ENCODE measurements at places on chromosomes 16 and 17.

- DNase-seq, result peak; percentile 52
Observed at GRCh38 chr16:66271074-66272060, 95.1 kb upstream of the CDH5 start.

- DNase-seq, result no peak
Observed at GRCh38 chr17:73773702-73774101, 129.5 kb upstream of the SDK2 start.

- DNase-seq, result peak; percentile 50
Observed at GRCh38 chr17:47663912-47664623, 14.3 kb downstream of the KPNB1 start.

GRCh38 chr17:67375716-67376115 is 1.4 kb upstream of the PITPNC1 start:
- peak; percentile 26 for DNase-seq

GRCh38 chr17:43528988-43529814 is 16.9 kb downstream of the ETV4 start:
- DNase-seq, result no peak

DNA sequence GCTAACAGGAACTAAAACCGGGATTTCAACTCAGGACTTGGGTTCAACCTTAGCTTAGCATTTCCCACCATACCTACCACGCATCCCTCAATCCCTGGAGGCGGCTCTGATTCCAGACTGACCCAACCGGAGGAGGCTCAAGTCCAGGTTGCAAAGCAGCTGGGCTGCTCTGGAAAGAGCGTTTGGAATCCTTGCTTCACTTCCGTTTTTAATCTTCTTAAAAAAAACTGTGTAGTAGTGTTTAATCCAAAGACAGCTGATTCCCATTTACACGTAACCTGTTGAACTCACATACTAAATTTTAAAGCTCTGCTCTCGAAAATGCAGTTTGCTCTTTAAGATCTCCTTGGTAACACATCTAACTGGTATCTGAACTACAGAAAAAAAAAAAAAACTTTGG is 50.0 kb downstream of the NXN start:
- DNase-seq, result no peak

GRCh38 chr17:2041561-2042389 is at the start of gene OVCA2:
OVCA2 (plus strand) TSS chr17:2042022; CDS start chr17:2042048, 26 bp downstream.
- peak; percentile 95 for DNase-seq

GRCh38 chr16:49602201-49602975 is 228.8 kb downstream of the C16orf78 start:
- DNase-seq, result no peak

- no peak for DNase-seq
Observed at GRCh38 chr17:81173052-81173761, 7.2 kb upstream of the AATK start.

- peak; percentile 83 for DNase-seq
Observed at GRCh38 chr17:32496395-32497073, 9.7 kb downstream of the CDK5R1 start.

- peak; percentile 84 for DNase-seq
Observed at GRCh38 chr17:15273141-15273793, 8.1 kb upstream of the PMP22 start.

GRCh38 chr17:69744512-69745070 is 330.1 kb downstream of the MAP2K6 start:
- DNase-seq, result no peak

- no peak for DNase-seq
Observed at GRCh38 chr17:73838815-73839214, 194.6 kb upstream of the SDK2 start.

DNA sequence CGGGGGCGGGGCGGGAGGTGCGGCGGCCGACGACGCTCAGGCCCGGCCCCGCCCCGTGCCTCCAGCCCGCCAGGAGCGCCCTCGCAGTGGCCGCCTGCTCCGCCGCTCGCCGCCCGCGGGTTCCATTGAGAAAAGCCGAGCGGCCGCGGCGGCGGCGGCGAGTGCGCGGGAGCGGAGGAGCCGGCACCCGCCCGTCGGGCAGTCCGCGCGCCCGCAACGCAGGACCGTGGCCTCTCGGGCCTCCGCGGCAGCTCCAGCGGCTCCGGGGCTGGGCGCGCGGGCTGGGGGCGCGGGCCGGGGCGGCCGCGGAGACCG is at the start of gene ZFPM1:
ZFPM1 (plus strand) TSS at position 64 of the 315 bp plus-strand sequence. CDS start 359 bp downstream, outside the sequence.
- DNase-seq, result no peak

DNA sequence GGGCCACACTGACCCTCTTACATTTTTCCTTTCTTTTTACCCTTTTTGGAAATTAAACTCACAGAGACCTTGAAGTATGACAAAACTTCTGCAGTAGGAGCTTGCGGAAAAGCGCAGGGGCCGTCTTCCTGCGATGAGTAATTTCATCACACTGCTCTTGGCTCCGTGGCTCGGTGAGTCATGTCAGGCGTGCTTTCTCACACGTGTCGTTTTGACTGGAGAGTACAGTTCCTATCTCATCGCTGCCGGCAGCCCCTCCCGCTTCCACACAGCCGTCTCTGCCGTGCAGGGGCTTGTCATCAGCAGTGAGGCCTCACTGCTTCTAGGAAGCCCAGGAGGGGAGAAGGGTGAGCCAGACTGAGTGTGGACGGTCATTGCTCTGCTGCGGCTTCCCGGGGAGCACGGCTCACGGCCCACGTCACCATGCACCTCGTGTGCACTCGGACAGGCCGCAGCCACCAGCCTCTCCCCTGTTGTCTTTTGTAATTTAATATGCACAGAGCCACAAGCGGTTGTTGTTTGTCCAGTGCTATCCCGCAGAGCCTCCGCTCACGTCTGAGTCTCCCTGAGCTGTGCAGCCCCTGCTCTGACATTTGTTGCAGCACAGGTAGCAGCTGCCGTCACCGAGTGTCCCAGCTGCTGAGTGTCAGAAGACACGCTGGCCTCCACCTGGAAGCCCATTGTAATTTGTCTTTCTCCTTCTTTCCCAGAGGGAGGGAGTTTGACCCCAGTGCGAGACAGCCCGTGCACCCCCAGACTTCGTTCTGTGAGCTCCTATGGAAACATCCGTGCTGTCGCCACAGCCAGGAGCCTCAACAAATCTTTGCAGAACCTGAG is 99.4 kb upstream of the CHMP6 start:
- peak; percentile 96 for DNase-seq

DNA sequence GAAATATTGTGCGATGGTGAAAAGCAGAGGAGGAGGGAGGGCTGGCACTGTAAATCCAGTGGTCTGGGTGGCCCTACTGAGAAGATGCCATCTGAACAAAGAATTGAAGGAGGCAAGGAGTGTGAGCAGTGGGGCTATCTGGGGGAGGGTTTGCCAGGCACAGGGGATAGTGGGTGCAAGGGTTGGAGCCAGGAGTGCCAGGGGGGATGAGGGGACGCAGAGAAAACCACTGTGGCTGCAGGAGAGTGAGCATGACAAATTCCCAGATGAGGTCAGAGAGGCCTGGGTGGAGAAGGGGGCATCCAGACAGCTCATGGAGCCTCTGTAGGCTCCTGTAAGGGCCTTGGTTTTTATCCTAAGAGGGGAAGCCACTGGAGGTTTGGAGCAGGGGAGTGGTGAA is 4.8 kb downstream of the XYLT2 start:
- no peak for DNase-seq

DNA sequence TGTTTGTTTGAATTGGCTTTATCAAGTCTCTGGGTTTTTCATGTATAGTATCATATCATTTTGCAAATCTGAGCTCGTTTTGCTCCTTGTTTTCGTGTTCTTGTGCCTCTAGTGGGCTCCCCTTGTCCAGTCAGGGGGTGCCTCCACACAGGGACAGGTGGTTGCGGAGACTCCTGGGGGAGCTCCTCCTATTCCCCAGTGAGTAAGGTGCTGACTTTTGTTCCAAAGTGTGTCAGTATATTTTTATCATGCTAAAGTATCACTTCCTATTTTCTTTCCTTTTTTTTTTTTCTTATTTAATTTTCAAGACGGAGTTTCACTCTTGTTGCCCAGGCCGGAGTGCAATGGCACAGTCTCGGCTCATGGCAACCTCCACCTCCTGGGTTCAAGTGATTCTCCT is 30.3 kb upstream of the IL17C start:
- DNase-seq, result no peak

DNA sequence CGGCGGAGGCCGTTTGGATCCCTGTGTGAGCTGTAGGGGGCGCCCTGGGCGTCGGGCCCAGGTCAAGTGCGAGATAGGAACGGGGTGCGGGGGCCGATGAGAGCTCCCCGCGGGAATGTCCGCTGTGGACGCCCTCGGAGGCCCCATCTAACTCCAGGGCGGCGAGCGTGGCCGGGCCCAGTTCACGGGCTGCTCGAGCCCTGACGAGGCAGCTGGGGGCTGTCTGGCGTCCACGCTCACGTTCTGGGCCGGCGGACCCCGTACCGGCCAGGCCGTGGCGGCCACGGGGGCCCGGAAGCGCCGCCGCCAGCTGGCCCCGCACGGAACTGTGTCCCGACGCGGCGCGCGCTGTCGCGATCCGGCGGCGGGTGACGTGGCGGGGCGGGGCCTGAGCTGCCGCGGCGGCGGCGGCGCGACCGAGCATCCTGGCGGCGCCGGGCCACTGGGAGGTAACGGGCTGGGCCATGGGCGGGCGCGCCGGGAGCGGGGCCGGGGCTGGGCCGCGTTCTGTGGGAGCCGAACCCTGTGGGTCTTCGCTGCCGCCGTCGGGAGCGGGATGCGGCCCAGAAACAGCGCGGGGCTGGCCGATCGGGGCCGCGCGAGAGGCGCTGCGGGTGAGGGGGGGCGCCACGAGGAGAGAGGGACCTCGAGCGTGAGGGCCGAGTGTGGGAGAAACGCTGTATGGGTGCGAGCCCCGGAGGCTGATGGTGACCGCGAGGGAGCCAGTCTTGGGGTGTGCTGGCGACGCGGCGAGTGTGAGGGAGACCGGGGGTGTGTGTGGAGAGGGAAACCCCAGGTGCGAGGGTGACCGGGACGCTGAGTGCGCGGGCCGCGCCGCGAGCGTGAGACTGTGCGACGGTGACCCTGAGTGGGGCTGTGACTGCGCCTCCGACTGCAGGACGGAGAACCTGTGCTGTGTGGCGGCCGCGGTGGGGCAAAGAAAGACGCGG is at the start of gene SLC7A6:
SLC7A6 (plus strand) TSS at position 399 of the 950 bp plus-strand sequence. CDS start 10,201 bp downstream, outside the sequence.
- peak; percentile 92 for DNase-seq

DNA sequence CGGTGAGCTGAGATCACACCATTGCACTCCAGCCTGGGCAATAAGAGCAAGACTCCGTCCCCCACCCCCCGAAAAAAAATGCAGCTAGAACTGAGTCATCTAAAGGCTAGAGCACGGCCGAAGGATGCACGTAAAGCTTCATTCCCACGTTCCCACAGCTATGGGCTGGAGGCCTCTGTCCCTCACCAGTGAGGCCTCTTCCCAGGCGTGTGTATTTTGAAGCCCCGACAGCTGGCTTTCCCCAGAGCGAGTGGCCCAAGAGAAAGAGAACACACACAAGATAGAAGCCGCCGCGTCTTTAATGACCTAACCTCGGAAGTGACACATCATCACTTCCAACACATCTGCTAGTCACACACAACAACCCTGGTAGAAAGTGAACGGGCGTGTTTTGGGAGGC is 6.6 kb upstream of the KCTD5 start:
- DNase-seq, result no peak

DNA sequence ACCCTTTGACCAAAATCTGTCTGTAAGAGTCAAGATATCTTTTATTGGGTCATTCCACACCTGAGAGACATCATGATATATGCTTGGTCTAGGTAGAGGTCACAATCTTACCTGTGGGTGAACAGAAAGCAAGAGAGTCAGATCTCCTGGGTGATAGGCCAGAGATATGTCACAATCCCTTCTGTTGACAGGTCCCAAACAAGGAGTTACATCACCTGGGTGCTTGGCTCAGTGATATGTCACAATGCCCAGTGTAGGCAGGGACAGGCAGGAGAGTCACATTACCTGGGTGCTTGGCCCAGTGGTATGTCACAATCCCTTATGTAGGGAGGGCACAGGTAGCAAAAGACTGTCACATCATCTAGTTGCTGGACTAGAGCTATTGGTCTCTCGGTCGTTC is 1991.2 kb downstream of the TP53TG3F start:
- no peak for DNase-seq

GRCh38 chr16:48246066-48246465 is 1.3 kb downstream of the ABCC11 start:
- peak; percentile 41 for DNase-seq

GRCh38 chr17:13346996-13347762 is 254.6 kb downstream of the HS3ST3A1 start:
- DNase-seq, result peak; percentile 46

DNA sequence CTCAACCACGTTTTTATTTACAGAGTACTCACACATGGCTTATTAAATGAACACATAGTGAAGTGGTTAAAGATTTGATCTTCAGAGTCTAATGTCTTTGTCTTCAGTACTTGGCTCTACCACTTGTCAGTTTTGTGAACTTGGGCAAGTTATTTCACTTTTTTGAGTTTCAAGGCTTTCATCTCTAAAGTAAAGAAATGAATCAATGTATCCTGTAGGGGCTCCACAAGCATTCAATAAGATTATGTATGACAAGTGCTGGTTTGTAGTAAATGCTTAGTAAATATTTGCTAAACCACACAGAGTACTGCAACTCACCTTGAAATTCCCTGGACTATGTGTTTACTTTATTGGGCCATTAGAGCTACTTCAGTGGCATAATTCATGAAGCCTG is 446.0 kb upstream of the GOT2 start:
- DNase-seq, result no peak

- DNase-seq, result no peak
Observed at GRCh38 chr16:57734308-57734924, 1.2 kb upstream of the KATNB1 start.

DNA sequence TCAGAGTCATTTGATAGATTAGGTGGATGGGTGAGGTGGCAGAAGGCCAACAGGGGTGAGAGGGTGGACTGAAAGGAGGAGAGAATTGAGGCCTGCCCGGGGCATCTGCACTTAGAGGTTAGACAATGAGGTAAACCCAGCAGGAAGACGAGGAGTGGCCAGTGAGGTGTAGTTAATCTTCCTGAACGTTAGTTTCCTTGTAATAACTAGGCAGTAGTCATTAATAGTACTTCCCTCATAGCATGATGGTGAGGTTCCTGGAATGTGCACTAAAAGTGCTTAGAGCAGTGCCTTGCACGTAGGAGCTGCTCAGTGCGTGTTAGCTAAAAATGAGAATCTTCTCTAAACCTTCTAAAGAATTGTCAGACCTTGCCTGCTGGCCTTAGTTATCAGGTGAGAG is 13.5 kb upstream of the KSR1 start:
- no peak for DNase-seq

- no peak for DNase-seq
Observed at GRCh38 chr16:83925957-83926725, 26.9 kb upstream of the OSGIN1 start.

DNA sequence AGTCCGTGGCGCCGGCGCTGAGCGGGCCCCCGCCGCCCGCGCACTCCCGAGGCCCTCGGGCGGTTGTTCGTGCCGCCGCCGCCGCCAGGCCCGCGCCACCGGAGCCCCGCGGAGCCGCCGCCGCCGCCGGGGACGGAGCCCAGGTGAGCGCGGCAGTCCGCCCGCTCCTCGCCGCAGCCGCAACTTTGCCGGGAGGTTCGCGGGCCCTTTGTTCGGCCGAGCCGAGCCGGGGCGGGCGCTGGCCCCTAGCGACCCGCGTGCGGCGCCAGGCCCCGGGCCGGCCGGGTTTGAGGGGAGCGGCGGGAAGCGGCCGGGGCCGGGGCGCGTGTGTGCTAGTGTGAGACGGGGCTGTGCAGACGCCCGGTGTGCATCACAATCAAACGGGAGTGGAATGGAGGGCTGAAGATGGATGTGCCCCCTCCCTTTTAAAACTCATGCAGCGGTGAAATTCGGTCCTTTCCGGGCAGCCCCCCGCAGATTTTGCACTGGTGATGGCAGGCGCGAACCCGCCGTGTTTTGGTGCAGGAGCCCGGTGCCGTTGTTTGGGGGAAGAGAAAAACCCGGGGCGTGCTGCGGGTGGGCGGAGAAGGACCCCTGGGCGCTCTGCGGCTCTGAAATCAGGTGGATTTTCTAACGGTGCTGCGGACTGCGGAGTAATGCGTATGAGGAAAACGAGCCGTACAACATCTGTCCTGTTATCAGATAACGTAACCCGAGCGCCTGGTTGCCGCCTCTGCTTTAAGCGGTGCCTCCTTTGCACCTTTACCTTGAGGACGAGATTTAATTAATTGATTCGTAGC is 823 bp downstream of the TNRC6C start:
- peak; percentile 54 for DNase-seq

Data from GM03348 (cell line).